ENCODE measurements at places on chromosomes 6 and 20. TPM values are rescaled to one million over a fixed set of nuclear protein-coding genes. Genes with fewer than 3 reads are reported as not detected.

The PRSS16 gene
- total RNA-seq, result not detected

DNA sequence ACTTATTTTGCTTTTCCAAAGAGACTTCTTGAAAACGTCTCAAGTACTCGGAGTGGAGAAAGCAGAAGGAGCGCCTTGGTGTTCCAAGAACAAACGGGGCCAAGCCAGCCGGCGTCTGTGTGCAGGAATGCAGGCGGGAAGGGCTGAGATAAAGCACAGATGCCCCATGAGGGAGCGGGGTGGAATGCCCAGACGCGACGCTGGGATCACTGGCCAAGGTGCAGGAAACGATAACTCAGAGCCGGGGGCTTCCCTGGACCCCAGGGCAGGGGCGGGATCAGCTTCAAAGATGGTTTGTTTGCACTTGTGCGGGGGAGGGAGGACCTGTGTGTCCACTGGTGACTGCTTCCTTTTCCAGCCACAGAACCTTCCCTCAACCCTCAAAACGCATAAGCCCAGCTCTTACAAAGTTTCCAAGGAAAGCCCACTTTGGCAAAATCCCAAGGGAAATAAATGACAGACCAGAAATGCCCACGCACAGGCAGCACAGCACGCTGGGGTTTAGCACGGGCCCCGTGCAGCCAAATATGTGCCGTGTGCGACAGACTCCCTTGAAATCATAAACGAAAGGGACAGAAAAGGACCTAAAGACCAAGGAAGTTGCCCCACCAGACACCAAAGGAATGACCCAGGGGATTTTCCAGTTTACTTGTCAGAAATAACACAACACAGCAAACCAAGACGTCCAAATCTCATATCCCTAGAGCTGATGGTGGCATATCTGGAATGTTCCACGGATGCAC lies 113.9 kb downstream of the NFATC2 start:
- DNase-seq, result peak; percentile 47
- no peak overlapping the region for H3K4me3 ChIP-seq
- H3K27me3 ChIP-seq, result no peaks in the 10 kb centered on the region

GRCh38 chr6:24183584-24183983 lies 57.6 kb downstream of the NRSN1 start:
- no peaks in the 10 kb centered on the region for H3K36me3 ChIP-seq
- no peaks in the 10 kb centered on the region for H3K27me3 ChIP-seq
- no peak overlapping the region for H3K27ac ChIP-seq
- no peak overlapping the region for H3K4me3 ChIP-seq

The CD40 gene
- total RNA-seq, result 2.6 TPM

DNA sequence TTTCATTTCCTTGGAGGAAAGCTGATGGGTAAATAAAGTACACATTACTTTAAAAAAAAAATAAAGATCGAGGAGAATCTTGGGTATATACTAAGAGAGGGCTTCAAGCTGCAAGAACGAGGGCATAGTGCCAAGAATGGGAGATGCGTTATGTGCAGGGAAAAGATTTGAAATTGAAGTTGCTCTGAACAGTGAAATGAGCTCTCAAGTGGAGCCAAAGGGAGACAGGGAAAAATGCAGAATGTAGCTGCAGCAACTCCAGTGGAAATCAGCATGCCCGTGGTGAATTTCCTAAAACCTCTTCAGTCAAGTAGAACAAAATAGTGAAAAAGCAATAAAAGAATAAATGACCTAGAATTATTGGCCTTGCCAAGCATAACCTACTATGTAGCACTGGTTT lies 11.4 kb upstream of the COL9A1 start:
- H3K27ac ChIP-seq, result no peak overlapping the region
- H3K4me1 ChIP-seq, result no peaks in the 10 kb centered on the region
- no peaks in the 10 kb centered on the region for H3K27me3 ChIP-seq
- no peaks in the 10 kb centered on the region for H3K36me3 ChIP-seq
- H3K4me3 ChIP-seq, result no peak overlapping the region

GRCh38 chr6:12555267-12555666 lies 161.3 kb upstream of the PHACTR1 start:
- no peaks in the 10 kb centered on the region for H3K36me3 ChIP-seq
- H3K4me1 ChIP-seq, result no peaks in the 10 kb centered on the region
- no peak overlapping the region for H3K4me3 ChIP-seq
- no peak overlapping the region for H3K27ac ChIP-seq

DNA sequence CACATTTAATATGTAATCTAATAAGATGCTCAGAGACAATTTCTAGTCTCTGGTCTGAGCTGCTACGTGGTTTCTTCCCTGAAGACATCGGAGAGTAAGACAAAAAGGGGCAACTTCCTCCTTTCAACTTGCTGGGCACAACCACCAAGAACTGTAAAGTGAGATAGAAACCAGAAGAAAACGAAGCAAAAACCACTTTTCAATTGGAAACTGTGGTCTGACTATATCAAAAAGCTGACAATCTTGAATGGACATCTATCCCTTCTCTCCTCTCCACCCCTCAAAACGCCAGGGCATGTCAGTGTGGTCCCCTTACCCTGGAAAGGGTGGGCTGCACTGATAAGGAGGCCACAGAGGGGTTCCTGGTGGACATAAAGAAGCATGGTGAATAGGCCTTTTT lies 269.1 kb downstream of the CD83 start:
- no peaks in the 10 kb centered on the region for H3K4me1 ChIP-seq
- H3K27ac ChIP-seq, result no peak overlapping the region
- H3K36me3 ChIP-seq, result no peaks in the 10 kb centered on the region
- no peak for DNase-seq

DNA sequence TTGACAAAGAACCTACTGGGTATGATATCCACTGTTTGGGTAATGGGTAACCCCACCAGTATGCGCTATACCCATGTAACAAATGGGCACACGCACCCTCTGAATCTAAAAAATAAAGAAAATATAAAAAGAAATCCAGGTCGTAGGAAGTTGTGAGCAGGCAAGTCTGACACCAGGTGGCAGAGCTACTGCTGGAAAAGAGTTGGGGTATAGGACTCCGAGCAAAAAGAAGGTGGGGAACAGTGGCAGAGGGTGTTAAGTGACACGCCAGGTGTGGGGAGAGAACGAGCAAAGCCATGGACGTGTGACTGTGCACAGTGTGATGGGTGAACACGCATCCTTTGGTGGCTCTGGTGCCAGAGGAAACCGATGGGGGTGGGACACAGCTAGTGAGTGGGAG lies 46.7 kb downstream of the NOX3 start:
- H3K27ac ChIP-seq, result no peak overlapping the region
- H3K4me1 ChIP-seq, result no peaks in the 10 kb centered on the region
- no peak for DNase-seq
- no peak overlapping the region for H3K4me3 ChIP-seq

DNA sequence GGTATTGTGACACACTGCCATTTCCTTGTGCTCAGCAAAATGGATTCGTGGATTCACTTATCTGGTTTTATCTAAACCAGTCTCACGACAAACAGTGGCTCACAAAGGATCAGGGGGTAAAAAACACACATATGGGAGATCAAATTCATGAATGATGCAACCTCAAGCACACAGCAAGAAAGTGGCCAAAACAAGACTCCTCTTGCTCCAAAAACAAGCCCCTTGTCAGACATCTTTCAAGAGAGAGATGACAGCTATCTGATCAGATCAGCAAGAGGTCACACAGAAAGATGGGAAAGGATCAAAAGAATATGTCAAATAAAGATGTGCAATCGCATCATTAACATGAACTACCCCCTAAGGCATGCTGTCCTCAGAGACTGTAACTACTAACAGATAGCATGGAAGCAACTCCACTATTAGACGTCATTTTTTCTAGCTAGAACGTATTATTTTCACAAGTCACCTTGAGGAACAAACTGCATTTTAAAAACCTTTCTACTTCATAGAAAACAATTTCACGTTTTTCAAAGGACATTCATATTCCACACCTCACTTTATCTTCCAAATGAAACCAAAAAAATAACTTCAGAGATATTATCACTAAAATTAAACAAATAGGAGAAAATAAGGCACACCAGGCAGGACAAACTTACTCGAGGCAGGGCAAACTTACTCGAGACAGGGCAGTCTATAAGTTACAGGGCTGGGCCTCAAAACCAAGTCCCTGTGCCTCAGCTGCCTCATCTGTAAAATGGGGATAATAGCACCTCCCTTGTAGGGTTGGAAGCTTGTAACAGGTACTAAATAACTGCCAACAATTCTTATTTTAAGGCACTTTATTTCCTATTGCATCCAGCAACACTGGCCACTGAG lies 122.3 kb downstream of the PREX1 start:
- no peaks in the 10 kb centered on the region for H3K4me1 ChIP-seq
- H3K27ac ChIP-seq, result no peak overlapping the region
- no peaks in the 10 kb centered on the region for H3K36me3 ChIP-seq
- no peak overlapping the region for H3K4me3 ChIP-seq
